Bronchial epithelial cell (primary cell): ENCODE measurements at places on chromosomes 3 and 15. TPM values are rescaled to one million over a fixed set of nuclear protein-coding genes. Genes with fewer than 3 reads are reported as not detected.

GRCh38 chr3:113245761-113246161 is 34.4 kb downstream of the BOC start:
- DNase-seq: no peak

DNA sequence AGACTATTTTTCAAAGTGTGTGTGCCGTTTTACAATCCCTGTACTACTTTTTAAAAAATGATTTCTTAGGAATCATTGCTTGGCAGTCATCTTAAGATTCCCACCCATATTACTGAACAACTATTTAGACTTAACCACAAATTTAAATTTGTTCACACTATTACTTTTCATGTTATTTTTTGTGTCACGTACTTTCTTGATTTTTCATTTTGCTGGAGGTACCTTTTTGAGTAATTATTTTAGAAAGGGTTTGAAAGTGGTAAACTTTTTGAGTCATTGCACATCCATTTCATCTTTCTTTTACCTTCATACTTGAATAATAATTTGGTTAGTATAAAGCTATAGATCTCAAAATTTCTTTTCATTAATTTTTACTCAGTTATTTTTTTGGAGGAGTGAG is 16.9 kb downstream of the CMTM8 start:
- no peak for DNase-seq

The C15orf62 gene
- total RNA-seq: 1.8 and 2.7 TPM in 2 replicates

GRCh38 chr15:63476229-63476632 is 28.2 kb upstream of the USP3 start:
- DNase-seq: peak; percentile 98

DNA sequence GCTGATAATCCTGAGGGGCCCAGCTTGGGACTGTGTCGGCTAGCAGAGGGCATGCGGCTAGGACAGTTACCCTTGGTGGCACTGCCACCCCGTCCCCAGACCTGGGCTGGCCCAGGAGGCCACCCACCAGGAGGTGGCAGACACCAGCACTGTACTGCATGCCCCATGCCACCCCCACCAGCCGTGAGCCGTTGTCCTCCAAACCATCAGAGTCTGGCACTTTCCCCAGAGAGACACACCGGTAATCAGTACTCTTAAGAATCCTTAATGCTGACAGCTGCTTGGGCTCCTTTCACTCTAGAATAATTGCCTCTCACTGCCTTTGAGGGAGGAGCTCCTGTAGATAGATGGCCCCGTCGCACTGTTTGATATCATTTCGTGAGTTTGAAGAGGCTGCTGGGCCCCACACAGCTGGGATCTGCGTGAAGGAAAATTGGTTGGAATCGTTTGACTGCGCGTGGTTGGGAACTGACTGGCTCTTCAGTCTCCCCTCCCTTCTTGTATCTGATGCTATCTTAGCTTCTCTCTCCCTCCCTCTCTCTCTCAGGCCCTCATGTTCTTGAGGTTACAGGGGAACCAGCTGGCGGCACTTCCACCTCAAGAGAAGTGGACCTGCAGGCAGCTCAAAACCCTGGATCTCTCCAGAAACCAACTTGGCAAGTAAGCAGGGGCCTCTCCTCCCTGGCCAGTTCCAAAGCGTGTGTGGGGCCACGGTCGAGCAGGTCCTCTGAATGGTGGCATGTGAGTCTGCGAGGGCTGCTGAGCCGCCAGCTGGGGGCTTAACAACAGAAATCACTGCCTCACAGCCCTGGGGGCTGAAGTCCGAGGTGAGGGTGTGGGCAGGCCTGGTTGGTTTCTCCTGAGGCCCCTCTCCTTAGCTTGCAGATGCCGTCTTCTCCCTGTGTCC is 94.9 kb downstream of the LRRK1 start:
- DNase-seq: no peak

- DNase-seq: no peak
Observed at GRCh38 chr15:100880139-100880896, 687 bp downstream of the ALDH1A3 start.

DNA sequence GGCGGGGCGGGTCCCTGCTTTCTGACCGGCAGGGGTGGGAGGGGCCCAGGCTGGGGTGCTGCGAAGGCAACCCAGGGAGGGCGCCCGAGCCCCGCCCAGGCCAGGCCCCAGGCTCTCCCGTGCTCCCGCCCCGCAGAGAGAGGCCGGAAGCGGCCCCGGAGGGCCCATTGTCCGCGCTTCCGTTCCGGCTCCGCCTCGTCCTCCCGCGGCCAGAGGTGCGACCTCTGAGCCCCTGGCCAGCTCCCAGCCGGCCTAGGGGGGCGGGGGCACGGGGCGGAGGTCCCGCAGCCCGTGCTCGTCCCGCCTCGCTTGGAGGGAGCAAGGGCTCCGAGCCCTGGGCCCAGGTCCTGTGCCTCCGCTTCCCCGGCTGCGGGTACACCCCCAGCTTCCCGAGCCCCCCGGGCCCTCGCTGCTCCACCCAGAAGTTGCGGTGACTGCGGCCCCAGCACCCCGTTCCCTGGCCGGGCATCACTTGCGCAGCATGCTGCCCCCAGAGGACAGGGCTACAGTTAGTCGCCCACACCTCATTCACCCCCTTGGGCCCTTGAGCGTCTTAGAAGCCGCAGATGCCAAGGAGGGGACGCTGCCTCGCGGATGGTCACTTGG is 20.4 kb upstream of the PLXND1 start:
- DNase-seq: peak; percentile 55

DNA sequence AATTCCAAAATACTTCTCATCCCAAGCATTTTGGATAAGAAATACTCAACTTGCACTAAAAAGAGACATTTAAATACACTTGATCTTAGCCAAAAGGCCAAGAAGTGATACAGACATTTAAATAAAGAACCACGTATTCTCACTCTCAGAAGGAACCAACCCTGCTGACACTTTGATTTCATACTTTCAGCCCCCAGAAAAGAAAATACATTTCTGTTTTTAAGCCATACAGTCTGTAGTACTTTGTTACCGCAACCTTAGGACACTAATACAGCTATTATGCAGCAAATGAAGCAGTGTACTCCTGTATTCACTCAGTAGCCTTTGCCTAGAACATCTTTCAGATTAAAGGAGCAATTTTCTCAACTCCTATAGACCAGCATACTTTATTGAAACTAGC is 86.7 kb downstream of the TBC1D5 start:
- DNase-seq: no peak

- DNase-seq: peak; percentile 67
Observed at GRCh38 chr3:134308350-134308891, 57.8 kb upstream of the RYK start.

- peak; percentile 57 for DNase-seq
Observed at GRCh38 chr3:10983219-10983916, 9.2 kb upstream of the SLC6A1 start.

The DIPK2A gene
- total RNA-seq: 19.0 and 35.5 TPM in 2 replicates

The SLC7A14 gene
- under 0.01 TPM in 1 of 2 replicates, not detected in the other for total RNA-seq

DNA sequence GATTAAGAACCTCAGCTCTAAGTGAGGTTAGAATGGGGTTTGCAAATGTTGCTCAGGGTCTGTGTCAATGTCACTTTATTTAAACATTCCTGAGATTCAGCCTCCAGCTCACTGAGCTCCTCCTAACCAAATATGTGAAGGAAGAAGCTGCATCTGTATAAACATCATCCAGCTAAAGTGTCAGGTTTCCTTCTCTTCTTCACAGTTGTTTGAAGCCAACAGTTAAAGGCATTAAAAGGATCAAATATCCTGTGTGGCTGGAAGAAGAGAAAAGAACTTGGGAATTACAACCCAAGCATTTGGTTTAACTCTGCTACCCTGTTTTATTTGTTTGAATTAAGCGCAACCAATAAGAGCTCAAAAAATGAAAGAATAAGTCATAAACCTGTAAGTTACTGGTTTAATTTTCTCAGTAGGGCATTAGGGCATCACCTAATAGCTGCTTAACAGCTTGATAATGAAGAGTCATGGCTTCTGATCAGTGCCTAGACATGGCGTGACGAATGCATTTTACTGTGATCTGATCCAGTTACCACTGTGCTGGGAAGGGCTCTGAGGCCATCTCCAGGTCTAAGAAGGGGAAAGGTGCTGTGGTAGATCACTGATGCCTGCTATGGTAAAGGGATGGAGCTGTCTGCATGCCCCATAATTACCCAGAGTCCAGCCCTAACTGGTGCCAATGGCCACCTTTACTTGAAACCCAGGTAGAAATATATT is 165.7 kb upstream of the TSC22D2 start:
- DNase-seq: no peak

GRCh38 chr3:195083659-195084058 is 187.3 kb downstream of the XXYLT1 start:
- DNase-seq: no peak

The ZNF385D gene
- under 0.01 TPM in 1 of 2 replicates, not detected in the other for total RNA-seq

DNA sequence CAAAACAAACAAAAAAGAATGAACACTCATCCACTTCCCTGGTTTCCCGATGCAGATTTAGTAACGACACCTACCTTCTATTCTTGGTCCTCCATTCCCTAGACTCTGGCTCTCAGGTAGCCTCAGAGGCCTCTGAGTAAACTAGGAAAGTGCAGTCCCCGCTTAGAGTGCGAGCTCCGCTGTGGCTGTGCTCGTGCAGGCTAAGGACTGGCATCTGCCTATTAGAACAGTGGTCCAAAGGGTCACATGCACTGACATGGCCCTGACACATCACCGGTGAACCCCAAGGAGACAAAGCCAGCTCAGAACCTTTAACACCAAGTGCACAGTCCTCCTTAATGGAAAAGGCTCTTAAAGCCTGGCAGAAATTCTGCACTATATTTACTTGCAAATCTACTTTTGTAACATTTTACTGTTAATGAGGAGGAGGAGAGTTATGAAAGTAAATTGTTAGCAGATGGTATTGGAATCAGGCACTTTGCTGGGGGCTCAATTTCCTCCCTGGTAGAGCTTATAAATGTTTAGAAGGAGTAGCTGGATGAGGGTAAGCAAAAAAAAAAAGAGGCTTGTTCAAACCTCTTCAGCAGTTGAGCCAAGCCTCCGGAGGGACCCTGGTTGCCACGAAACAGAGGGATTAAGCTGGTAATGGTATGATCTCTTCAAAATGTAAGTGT is 31.1 kb downstream of the VGLL4 start:
- DNase-seq: no peak

GRCh38 chr3:69472093-69472492 is 86.2 kb upstream of the FRMD4B start:
- DNase-seq: peak; percentile 19

The RMDN3 gene
- total RNA-seq: 15.0 and 20.1 TPM in 2 replicates

DNA sequence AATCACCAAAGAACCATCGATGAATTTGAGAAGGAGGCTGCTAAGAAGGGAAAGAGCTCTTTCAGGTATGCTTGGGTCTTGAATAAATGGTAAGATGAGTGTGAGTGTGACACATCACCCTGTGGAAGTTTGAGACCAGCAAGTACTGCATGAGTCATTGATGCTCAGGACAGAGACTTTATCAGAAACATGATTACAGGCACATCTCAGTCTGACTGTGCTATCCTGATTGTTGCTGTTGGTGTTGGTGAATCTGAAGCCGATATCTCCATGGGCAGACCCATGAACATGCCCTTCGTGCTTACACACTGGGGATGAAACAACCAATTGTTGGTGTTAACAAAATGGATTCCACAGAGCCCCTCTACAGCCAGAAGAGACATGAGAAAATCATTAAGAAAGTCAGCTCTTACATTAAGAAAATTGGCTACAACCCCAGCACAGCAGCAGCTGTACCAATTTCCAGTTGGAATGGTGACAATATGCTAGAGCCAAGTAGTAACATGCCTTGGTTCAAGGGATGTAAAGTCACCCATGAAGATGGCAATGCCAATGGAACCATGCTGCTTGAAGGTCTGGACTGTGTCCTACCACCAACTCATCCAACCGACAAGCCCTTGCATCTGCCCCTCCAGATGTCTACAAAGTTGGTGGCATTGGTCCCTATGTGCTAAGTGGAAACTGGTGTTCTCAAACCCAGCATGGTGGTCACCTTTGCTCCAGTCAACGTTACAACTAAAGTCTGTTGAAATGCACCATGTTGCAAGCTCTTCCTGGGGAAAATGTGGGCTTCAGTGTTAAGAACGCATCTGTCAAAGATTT is 20.5 kb downstream of the TM4SF4 start:
- DNase-seq: peak; percentile 88

GRCh38 chr15:66603301-66604179 is 37.7 kb upstream of the LCTL start:
- peak; percentile 27 for DNase-seq

- DNase-seq: no peak
Observed at GRCh38 chr15:65163041-65163440, 22.1 kb downstream of the CLPX start.

DNA sequence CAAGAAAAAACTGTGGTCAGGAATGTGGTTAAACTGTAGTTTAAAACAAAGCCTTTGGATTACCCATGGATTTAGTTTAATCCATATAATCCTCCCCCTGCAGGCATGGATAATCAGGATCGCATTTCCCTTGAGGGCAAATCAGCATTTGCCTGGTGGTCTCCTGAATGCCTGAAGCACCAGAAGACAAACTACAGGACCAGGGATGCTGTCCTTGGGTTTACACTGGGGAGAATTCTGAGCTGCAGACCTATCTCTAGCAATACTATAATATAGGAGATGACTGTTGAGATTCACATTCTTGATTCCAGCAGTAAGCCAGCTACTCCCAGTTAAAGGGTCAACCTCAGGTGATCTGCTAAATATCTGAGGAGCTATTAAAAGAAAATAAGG is 10.6 kb downstream of the PIK3CB start:
- no peak for DNase-seq

DNA sequence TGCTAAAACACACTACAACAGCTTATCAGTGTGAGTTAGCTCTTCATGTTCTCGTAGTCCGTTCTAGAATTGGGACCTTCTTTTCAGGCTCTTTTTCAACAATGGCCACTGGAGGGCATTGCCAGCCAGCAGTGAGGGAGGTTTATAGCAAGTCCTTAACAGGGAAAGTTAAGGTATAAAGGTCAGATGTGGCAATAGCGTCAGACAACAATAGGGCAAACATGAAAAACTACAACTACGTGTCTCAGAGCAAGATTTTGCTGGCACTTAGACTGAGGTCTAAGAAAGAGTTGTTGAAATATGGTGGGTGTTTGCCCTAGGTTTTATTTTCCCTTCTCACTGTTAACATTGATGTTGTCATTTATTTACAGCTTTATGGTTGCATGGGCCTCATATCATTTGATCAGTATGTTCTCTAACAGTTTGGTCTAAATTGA is 161.4 kb downstream of the GMNC start:
- peak; percentile 80 for DNase-seq

DNA sequence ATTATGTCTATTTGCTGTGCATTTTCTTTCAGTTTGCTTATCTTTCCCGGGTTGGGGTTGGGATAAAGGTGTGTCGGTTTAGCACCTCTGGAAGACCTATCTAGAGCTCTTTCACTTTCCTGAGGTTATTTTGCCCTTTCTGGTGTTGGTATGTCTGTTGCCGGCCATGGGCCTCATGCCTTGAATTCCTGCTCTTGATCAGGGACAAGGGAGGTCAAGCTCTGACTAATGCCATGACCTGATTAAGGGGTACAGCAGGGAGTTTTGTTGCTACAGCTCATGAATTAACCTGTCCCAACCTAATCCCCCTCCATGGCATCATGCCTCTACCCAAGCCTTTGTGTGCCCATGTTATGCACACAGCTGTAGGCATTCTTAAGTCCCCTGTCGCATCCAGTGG is 70.5 kb upstream of the GOLGA6B start:
- DNase-seq: no peak

DNA sequence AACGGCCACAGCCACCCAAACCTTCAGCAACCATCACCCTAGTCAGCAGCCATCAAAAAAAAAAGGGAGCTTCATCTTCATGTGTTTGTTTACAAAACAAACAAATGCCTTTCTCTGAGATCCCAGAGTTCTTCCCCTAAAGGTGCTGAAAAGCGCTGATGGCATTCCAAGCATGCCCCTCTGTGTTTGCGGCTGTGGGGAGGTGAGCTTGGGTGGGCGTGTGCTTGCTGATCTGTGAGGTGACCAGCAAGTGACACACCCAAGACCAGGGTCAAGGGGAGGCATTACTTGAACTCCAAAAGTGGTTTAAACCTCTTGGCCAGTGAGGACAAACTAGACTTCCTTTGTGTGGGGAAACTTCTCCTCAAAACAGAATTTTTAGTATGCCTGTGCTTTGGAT is 81.5 kb downstream of the DHX36 start:
- no peak for DNase-seq

The SLTM gene
- 102 and 156 TPM in 2 replicates for total RNA-seq
